Spinal cord (tissue), 10 donors: ENCODE measurements at places on chromosomes 2 and 18. TPM values are rescaled to one million over a fixed set of nuclear protein-coding genes. Genes with fewer than 3 reads are reported as not detected.

SLC40A1 gene
- total RNA-seq, result 47.7 TPM

MRPL44 gene
- 34.4 TPM for total RNA-seq

G6PC2 gene
- not detected for total RNA-seq

CYRIA gene
- total RNA-seq, result 18.0 TPM

UGT1A4 gene
- total RNA-seq, result not detected

ILKAP gene
- total RNA-seq, result 38.9 TPM
